ENCODE measurements at places on chromosomes 1 and 21. TPM values are rescaled to one million over a fixed set of nuclear protein-coding genes. Genes with fewer than 3 reads are reported as not detected.

The OPRD1 gene
- not detected for total RNA-seq

The DMAP1 gene
- 13.7 TPM for total RNA-seq

- DNase-seq: no peak
These were observed 222.7 kb upstream of the PTBP2 start for GRCh38 chr1:96498744-96499340.

The RNF186 gene
- not detected for total RNA-seq

GRCh38 chr1:215728169-215728568 is 161.1 kb downstream of the KCTD3 start:
- DNase-seq: no peak

DNA sequence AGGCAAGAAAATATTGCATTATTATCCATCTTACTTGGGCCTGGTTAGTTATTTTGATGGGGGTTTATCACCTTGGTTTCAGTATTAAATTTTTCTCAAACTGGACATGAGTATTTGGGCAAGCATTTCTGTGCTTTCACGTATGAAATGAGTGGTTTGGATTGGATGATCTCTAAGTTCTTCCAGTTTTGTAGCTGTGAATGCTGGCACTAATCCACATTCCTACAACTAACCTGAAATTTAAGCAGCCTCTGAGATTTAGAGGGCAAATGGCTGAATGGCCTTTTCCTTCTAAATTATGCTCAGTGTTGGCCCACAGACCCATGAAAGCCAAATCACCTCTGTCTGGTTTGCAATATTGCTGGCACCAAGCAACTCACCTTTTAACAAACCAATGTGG is 475.0 kb upstream of the B3GALT2 start:
- peak; percentile 5 for DNase-seq

The CLDN19 gene
- not detected for total RNA-seq

- no peak for DNase-seq
These were observed 178.6 kb downstream of the TGFBR3 start for GRCh38 chr1:91707114-91707889.

GRCh38 chr21:42411197-42411869 is 7.6 kb downstream of the UBASH3A start:
- DNase-seq: no peak

DNA sequence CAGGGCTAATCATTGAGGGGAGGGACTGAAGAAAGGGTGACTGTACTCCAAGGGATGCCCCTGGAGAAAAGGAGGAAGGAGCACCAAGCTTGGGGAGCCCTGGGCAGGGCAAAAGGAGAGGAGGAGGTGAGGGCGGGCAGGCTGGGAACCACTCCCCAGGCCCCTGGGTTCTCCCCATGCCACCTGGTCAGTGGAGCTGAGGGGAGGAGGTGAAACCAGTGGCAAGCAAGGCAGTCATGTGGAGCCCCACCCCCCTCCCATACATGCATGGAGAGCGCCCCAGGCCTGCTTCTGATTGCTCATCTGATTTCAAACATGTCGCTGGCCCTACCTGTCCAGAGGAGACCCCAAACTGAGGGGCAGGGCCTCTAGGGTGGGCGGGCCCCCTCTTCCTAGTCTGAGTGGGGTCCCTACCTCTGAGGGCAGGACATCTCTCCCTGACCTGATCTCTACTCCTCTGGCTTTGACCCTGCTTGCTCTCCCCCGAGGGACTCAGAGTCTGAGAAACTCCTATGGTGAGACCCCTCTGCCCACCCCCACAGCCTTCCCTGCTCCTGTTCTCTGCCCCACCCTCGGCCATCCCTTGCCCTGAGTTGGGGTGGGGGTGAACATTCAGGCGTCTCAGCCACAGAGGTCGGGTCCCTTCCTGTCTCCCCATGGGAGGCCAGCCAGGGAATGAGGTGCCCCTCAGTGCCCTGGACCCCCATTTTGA is 18.6 kb downstream of the INSRR start:
- DNase-seq: no peak

The LRRC40 gene
- total RNA-seq: 26.9 TPM

- DNase-seq: peak; percentile 2
These were observed 89.7 kb upstream of the ESRRG start for GRCh38 chr1:216812966-216813365.

DNA sequence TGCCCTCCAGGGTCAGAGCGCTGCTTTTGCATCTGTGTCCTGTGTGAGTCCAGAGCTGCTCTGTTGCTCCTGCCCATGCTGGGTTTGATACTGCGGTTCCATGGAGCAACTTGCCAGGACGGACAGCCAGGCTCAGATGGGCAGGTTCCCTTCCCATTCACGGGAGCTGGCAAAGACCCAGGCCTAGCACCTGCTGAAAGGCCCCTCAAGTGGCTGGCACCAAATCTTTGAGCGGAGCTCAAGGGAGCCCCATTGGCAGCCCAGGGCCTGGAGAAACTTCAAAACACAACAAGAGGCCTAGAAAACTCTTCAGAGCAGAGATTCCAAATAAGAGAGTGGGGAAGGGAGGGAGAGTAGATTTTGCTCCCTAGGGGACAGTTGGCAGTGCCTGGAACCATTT is 97.2 kb downstream of the ACTL8 start:
- DNase-seq: no peak

DNA sequence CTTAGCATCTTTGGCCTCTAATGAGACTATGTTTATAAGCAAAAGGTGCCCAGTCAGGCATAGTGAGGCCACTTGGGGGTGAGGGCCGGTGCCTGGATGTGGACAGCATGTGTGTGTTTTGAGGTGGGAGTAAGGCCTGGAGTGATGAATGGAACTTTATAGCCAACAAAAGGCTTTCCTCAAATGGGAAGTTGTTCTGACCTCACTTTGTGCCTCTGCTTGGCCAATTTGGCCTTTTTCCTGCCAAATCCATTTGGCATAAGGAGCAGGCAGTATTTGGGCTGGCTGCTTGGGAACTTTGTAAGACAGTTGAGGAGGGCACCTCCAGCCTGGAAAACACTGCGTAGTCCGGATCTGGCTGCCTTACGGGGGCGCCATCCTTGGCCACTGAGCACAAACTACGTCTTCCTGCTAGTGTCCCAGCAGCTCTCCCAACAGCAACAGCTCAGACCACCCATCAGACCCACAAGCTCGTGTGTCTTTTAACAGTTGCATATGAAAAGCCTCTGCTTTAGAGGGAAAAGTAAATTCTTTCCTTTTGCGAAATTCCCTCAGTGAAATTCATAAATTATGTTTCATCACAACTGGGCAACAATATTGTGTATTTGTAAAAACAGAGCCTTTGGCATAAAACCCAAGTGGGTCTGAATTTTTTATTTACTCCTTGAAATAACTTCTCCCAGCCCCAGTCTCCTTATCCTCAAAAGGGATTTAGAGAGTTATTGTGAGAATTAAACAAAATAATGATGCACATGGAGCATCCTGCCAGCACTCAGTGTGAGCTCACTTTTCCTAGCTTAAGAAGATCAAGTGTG is 322.9 kb downstream of the DISC1 start:
- no peak for DNase-seq

GRCh38 chr1:11434926-11435325 is 44.0 kb upstream of the DISP3 start:
- DNase-seq: no peak

GRCh38 chr1:162168261-162168660 is 98.8 kb downstream of the NOS1AP start:
- DNase-seq: no peak

DNA sequence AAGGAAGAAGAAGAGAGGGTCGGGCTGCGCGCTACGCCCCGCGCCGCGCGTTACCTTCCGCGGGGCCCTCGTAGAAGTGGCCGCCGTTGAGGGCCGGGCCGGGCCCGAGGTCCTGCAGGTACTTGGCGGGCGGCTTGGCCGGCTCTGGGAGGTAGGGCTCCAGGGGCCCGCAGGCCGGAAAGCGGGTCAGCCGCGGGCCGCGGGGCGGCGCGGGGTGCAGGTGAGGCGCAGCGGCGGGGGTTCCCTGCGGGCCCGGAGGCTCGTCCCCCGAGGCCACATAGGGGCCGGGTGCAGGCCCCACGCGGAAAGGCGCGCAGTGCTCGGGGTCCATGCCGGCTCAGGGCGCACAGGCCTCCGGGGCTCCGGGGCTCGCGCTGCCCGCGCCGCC is 196 bp downstream of the ALX3 start:
- DNase-seq: no peak

DNA sequence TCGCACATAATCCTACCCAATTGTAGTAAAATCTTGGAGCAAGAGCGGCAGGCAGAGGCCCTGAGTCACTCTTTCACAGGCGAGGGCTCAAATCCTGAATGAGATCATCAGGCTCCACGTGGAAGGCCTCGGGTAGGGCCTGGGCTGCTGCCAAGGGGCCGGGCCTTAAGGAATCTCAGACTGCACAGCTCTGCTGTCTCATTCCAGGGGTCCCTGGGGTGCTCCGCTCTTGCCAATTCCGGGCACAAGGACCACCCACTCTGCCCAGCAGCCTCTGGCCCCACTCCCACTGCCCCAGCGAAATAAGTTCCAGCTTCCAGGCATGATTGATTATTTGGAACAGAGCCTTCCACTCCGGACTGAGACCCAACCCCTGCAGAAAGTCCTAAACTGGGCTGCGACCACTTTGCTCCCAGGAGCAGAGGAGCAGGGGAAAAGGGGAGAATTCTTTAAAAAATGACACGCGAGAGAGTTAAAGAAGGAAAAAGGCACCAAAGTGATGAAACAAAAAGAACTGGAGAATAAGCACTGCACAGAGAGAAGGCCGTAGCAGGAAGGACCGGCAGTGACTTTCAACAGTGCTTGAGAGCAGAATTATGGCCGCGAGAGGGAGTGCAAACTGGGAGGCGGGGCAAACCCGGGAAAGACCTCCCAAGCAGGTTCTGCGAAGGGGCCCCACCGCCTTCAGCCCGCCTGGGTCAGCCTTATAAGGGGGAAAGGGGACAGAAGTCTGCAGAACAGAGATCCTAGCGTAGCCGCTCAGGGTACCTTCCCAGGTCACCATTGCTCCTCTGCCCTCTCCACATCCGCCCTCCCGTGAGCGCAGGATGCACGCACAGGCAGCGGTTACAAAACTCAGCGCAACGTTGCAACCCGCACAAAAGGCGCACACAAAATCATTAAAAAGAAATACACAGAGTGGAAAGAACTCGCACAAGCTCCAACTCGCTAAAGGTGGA is 2.0 kb downstream of the ADAMTS1 start:
- DNase-seq: peak; percentile 92

DNA sequence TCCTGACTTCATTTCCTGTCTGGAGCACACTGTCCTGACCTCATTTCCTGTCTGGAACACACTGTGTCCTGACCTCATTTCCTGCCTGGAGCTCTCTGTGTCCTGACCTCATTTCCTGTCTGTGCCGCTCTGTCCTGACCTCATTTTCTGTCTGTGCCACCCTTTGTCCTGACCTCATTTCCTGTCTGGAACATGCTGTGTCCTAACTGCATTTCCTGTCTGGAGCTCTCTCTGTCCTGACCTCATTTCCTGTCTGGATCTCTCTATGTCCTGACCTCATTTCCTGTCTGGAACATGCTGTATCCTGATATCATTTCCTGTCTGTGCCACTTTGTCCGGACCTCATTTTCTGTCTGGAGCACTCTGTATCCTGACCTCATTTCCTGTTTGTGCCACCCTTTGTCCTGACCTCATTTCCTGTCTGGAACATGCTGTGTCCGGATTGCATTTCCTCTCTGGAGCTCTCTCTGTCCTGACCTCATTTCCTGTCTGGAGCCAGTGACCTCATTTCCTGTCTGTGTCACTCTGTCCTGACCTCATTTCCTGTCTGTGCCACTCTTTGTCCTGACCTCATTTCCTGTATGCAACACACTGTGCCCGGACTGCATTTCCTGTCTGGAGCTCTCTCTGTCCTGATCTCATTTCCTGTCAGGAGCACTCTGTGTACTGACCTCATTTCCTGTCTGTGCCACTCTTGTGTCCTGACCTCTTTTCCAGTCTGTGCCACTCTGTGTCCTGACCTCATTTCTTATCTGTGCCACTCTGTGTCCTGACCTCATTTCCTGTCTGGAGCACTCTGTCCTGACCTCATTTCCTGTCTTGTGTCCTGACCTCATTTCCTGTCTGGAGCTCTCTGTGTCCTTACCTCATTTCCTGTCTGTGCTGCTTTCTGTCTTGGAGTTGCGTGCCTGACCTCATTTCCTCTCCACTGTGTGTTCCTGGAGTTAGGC is 27.6 kb downstream of the SKI start:
- DNase-seq: peak; percentile 87

GRCh38 chr21:40568807-40569206 is 278.2 kb downstream of the DSCAM start:
- no peak for DNase-seq

GRCh38 chr1:110113551-110113950 is 1.3 kb downstream of the UBL4B start:
- no peak for DNase-seq

- DNase-seq: no peak
These were observed 50.2 kb upstream of the TBX15 start for GRCh38 chr1:119038363-119038762.

DNA sequence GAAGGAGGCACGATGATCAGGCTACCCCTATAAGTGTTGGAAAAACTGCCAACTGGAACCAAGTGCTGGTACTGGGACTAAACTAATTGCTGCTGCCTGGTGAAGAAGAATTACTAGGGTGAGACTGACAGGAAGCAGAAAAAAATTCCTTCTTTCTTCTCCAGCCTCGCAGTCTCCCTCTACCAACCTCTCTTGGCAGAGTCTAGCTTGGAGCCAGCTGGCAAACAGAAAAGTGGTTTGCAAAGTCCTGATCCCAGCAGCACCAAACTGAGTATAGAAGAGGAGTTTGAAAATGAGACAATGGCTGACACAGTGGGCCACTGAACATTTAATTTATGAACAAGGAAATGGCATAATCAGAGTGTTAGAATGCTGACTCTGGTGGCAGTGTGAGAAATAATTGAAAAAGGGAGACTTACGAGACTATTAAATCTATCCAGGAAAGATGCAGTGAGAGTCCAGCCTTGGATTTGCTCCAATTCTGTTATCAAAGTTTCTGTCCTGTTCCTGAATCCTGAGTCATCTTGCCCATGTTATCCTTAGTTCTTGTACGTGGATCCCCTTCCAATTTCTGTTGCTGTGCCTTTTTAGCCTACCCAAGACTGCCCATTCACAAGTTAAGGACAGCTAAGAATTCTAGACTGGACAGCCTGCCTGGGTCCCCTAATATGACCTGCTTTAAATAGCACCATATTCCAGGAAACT is 23.7 kb upstream of the DISP1 start:
- peak; percentile 55 for DNase-seq

All from M059J (cell line).